ENCODE measurements at places on chromosomes 1 and 21.

GRCh38 chr1:223202376-223203033 lies 59.5 kb upstream of the TLR5 start:
- no peak for DNase-seq

- no peak for DNase-seq
Observed at GRCh38 chr1:205714190-205714905, 34.0 kb upstream of the SLC45A3 start.

DNA sequence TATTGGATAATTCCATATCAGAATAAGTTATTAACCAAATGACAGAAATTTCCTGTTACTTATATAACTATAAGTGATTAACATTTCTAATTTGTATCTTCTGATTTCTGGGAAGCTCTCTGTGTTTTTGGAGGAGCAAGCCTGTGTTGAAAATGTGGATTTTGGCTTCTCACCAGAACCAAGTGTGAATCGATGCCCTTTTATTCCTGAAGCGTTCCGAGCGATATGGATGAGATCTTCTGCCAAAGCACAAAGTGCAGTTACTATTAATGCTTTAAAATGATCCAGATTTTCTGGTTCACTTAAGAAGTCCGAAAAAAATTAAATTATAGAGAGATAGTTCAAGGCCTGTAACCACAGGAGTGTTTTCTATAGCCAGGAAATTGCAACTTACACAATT lies 22.8 kb downstream of the ALG14 start:
- DNase-seq: no peak

GRCh38 chr21:36608897-36609225 lies 90.1 kb upstream of the SIM2 start:
- no peak for DNase-seq

GRCh38 chr1:167365360-167365759 lies 144.7 kb downstream of the POU2F1 start:
- DNase-seq: no peak

- DNase-seq: no peak
Observed at GRCh38 chr1:25782608-25783201, 17.3 kb upstream of the SELENON start.

GRCh38 chr1:109521002-109521951 lies 11.8 kb upstream of the AMIGO1 start:
- DNase-seq: no peak

- no peak for DNase-seq
Observed at GRCh38 chr1:3668148-3668547, 15.8 kb downstream of the TP73 start.

- DNase-seq: no peak
Observed at GRCh38 chr1:78038071-78038470, 7.7 kb upstream of the GIPC2 start.

DNA sequence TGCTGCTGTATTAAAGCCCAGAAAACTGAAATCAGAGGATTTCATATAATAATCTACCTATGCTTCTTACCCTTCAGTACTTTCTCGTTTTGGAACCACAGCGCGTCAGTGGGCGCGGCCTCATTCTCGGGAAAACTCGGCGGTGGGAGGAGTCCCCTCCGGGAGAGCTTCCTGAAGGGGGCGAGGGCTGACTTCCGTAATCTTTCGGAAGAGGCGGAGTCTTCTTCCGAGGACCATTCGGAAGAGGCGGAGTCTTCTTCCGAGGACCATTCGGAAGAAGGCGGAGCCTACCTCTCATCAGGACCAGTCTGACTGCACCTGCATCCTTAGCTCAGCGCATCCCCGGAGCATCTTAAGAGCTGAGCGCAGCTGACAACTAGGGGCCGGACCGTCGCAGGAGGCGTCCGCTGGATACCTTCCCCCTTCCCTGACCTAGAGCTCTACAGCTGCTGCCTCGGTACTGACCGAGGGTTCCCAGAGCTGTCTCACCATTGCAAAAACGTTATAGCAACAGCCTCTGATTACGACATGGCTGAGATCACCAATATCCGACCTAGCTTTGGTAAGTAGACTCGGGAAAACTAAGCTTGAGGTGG lies at the start of gene SYT11:
TSS of gene SYT11 (plus strand) at position 334 of the 596 bp plus-strand sequence. CDS start at position 529, 195 bp downstream.
- DNase-seq: peak; percentile 80

GRCh38 chr1:183033205-183033604 lies 10.0 kb downstream of the LAMC1 start:
- DNase-seq: no peak

- no peak for DNase-seq
Observed at GRCh38 chr1:183165456-183165855, 20.6 kb upstream of the LAMC2 start.

- no peak for DNase-seq
Observed at GRCh38 chr1:245074232-245074747, 80.5 kb upstream of the KIF26B start.

DNA sequence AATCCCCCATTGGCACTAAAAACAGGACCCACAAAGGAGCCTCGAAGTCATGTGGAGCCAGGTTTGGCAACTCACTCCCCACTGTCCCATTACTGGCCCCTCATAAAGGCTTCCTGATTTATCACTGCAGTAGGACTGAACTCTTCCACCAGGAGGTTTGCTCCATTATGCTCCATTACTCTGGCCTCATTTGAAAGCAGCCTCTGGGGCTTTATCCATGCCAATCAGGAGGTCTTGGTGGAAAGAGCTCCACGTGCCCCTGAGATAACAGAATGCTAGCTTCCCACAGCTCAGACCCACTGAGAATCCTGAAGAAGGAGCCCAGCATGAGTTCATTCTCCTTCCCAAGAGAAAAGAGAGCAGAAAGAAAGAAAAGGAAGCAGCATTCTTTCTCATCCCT lies 76.4 kb downstream of the HIVEP3 start:
- DNase-seq: no peak

DNA sequence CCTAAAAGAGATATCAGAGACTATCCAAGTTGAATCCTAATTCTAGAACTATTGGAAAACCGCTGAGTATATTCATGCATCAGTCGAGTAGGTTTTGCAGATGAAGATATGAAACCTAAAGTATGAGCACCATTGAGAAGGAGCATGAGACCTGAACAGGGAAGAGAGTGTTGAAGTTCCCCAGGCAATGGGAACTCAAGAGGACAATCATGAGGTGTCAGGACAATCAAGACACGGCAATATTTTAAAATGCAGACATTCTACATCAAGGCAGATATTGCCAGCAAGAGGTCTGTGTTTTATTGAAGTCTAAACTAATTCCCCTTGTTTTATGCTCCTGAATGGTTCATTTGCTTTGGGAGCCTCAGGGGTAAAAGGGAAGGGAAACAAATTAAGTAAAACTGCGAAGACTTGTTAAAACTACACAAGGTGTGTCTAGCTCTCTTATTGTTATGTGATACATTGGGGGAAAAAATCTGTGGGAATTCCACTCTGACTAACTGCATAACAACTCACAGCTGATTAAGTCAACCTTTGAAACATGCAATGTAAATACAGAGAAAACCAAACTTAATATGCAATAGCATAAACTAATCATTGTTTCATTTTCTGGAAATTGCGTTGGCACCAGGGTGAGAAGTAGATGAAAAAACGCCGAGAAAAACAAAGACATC lies 347.9 kb upstream of the ADGRL2 start:
- no peak for DNase-seq

- no peak for DNase-seq
Observed at GRCh38 chr1:68314151-68314780, 81.9 kb upstream of the WLS start.

DNA sequence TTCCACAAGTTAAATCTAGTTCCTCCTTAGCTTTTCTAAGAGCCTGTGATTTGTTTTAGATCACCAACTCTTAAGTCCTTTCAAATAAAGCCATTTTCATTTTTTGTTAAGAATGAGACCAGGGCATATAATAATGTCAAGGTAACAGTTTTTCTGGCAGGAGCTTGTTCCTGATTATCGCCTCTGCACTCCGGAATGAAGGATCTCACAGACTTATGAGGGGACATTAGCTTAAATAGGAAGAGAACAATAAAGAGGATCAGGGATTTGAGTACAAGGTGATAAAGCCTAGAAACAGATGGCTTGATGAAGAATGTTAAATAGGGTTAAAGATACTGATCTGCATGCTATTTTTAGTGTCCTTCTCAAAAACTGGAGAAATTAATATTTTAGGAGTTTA lies 13.6 kb upstream of the OTUD7B start:
- no peak for DNase-seq

- DNase-seq: no peak
Observed at GRCh38 chr1:53408013-53408754, 51.0 kb upstream of the DMRTB1 start.

GRCh38 chr1:233211595-233211994 lies 83.9 kb downstream of the PCNX2 start:
- no peak for DNase-seq

GRCh38 chr1:95396557-95396956 lies 162.5 kb downstream of the RWDD3 start:
- no peak for DNase-seq

GRCh38 chr1:160040476-160040875 lies 8.7 kb upstream of the PIGM start:
- DNase-seq: no peak

GRCh38 chr1:153081736-153082135 lies 10.3 kb upstream of the SPRR2B start:
- DNase-seq: no peak

- DNase-seq: no peak
Observed at GRCh38 chr1:185073725-185074124, 28.4 kb downstream of the RNF2 start.

GRCh38 chr1:219676012-219676765 lies 63.3 kb upstream of the ZC3H11B start:
- no peak for DNase-seq

DNA sequence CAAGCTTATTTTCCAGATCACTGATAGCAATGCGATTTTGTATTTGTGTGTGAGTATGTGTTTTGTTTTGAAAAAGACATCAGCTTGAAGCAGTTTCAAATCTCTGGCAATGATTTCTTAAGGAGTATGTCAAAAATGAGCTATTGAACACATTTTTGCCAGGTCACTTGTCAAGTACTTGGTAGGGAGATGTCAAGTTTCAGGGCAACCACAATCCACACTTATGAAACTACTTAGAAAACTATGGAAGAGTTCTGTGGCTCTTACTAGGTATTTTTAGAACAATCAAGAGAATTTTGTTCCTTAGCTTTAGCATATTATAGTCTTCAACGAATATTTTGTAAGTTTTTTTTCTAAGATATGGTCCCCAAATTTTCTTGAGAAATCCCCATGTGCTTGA lies 318.8 kb upstream of the ZRANB2 start:
- no peak for DNase-seq

GRCh38 chr1:172912765-172913260 lies 137.9 kb downstream of the TNFSF18 start:
- no peak for DNase-seq

DNA sequence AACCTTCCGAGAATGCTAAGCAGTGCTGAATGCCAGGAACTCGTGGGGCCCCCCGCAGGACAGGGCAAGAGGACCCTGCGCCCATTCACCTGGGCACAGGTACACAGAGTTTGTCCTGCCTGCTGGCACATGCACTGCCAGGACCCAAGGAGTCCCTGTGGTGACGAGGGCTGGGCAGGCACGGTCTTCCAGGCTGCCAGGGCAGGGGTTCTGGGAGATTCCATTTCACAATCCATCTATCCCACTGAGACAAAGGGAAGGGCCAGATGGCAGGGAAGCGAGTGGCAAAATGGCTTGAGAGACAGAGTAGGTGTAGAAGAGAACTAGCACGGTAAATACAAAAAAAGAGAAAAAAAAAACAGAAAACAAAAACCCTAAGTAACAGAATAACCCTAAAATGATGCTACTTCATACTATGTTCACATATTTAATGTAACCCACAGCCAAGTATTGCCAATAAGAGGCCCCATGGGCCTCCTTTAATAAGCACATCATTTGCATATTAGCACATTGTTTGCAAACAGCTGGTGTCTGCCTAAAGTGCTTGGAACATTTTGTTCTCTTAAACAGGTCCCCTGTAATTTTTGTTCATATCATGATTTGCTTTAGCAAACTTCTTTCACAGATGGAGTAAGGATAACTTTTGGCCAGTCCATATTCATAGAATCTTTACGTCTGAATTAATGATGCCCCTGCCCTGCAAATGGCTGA lies 83.8 kb downstream of the STUM start:
- no peak for DNase-seq

- DNase-seq: no peak
Observed at GRCh38 chr1:59128784-59129227, 168.1 kb upstream of the FGGY start.

DNA sequence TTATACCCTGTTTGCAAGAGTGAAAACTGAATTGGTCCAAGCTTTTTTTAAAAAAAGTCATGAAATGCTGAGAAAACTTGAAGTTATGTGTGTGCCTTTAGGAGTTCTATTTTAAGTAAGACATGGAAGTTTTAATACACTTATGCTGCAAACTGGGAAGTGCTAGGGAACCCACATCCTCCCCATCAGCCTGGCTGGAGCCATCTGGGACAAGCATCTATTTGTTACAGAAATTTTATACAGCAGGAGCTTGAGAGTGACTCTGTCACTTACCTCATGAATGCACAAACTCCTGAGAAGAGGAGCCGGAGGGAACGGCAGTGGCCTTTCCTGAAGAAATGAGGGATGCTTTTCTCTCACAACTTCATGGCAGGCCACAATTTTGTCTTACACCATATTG lies 78.2 kb upstream of the SLC44A3 start:
- DNase-seq: no peak
